ENCODE measurements at places on chromosomes 11 and 22.

DNA sequence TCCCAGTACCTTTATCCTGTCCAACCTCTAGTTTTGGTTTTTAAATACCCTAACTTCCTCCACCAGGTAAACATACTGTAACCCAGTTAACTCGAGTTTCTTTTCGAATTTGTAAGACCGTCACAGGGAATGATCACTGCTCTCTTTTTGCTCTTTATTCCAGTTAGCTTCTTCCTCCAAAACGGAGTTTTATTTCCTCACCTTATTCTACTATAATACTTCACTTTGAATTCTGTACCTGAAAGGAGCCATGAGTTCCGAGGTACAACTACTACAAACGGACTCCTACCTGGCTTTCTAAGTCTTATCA lies 1.4 kb downstream of the NUP98 start:
- DNase-seq = no peak

GRCh38 chr22:45042263-45042662 lies 32.5 kb upstream of the PHF21B start:
- no peak for DNase-seq

GRCh38 chr11:576811-577610 lies 741 bp downstream of the PHRF1 start:
- DNase-seq = no peak

DNA sequence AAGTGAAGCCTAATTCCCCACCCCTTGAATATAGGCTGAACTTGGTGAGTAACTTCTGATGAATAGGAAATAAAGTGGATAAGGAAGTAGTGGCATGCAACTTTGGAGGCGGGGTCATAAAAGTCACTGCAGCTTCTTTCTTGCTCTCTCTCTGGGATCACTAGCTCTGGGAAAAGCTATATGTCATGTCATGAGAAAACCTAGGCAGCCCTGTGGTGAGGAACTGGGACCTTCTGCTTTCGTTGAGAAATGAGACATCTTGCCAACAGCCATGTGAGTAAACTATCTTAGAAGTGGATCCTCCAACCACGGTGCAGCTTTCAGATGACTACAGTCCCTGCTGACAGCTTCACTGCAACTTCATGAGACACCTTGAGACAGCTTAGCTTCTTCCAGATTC lies 15.7 kb downstream of the ZNF214 start:
- no peak for DNase-seq

DNA sequence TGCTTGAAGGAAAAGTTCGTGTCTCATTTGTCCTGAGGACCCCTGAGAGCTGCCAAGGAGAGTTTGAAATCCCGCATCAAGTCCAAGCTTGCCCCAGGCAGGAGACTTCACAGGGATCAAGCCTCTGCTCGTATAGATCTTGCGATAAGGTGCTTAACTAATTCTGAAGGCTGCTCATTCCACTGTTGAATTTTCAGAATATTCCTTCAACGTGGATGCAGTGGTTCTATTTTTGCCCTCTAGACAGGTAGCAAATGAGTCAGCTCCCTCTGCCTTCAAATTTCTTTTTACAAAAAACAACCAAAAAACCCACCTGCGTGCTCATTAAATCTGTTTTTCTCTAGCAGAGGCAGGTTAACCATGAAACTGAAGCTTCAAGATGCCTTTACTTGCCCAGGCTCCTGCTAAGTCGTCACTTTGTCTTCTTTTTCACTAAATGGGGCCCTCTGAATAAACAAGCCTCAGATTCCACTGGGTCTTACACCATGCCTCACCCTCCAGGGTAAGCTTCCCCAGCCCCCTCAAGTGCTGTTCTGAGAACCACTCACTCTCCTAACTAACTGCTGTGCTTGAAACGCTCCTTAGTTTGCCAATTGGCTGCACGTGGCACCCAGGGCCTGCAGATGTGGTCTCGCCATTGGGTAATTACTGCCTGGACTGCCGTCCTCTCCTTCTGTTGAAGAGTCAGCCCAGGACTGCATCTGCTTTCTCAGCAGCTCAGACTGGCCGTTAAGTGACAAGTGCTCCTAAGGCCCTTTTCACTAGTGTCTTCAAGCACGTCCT lies 105.0 kb downstream of the TRPC6 start:
- no peak for DNase-seq

DNA sequence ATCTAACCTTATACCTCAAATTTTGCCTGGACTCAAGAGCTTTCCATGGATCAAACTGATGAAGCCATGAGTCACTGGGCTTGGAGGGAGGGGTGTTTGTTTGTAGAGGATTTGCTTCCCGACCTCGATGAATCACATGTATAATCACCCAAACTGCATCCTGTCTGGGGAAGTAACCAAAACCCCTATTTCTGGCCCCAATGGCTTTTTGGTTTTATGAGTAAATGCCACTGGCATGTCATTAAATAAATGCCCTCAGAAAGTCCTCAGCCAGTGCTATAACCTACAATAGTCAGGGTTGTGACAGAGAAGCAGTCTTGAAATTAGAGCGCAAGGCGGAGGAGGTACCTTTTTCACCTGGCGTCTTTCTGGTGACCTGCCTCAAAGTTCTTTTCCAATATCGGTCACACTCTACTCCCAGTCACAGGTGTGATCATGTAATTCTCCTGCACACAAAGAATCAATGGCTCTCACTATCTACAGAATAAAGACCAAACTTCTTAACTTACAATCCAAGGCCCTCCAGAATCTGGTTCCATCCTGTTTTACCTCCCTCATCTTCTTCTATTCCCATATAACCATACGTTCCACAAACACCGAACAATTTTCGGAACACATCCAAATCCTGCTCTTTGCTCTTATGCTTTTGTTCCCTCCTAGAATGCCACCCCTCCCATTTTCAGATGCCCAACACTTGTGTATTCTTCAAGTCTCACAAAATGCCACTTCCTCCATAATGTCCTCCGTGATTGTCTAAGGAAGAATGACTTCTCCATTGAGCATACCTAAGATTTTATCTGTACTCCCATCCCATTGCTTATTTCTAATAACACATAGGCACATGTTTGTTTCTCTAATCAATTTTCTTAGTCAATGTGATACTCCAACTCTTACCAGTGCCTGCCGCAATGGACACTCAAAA lies 81.3 kb upstream of the BLID start:
- no peak for DNase-seq

Measured in NCI-H510A treated with DMSO at 0.1 percent for 48 hours (cell line).